ENCODE measurements at places on chromosomes 6 and 20.

GRCh38 chr20:46701057-46701456 is 8.4 kb upstream of the SLC2A10 start:
- DNase-seq: no peak

- DNase-seq: no peak
These were observed 26.1 kb downstream of the SRPK1 start for GRCh38 chr6:35894776-35895175.

DNA sequence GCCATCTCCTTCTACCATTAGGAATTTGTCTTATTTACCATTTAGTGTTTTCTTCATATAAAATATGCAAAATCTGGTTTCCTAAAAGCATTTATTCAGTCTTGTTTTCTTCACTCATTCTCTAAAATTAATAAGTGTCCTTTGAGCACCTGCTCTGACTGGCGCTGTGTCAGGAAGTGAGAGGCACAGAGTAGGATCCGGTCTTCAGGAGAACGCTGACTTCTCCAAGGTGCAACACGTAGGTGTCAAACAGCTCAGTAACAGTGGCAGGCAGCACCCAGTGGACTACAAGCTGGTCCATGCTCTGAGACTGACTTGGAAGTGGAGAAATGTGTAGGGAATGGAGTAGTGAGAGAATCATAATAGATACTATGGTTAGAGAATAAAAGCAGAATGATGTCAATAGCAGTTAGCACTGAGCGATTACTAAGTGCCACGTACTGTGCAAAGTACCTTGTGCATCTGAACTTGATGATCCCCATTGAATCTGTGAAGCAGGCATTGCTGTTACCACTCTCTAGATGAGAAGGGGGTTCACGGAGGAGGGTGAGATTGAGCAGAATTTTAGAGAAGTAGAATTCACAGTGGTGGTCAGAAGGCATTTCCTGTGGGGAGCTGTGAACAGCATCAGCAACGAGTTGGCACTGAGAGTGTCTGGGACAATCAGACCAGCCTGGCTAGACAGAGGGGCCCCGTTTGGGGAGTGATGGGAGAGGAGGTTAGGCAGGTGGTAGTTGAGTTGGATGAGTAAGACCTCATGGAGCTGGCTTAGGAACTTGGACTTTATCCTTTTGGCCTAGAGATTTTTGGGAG is 569.8 kb downstream of the QKI start:
- no peak for DNase-seq

DNA sequence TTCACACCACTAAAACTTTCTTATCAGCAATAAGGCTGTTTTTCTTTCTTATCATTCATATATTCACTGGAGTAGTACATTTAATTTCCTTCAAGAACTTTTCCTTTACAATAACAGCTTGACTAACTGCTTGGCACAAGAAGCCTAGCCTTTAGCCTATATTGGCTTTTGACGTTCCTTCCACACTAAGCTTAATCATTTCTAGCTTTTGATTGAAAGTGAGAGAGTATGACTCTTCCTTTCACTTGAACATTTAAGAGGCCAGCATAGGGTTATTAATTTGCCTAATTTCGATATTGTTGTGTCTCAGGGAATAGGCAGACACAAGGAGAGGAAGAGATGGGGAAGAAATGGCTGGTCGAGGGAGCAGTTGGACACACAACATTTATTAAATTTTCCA is 23.6 kb downstream of the THEMIS start:
- no peak for DNase-seq

DNA sequence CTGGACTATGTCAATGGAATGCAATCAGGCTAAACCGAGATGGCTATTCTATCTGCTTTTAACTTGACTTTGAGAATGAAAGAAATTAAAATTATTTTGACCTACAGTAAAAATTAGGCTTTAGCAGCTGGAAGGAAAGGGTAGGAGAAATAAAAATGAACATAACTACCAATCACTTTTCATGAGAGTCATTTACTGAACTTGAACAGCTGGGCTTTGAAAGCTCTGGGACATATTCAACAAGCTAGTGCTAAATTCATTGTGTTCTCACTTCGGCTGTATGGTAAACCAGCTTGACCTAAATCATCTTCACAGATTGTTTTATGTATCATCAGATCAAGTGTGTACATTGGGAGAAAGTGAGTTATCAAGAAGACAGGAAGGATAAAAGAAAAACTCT is 161.5 kb upstream of the STXBP5 start:
- no peak for DNase-seq

GRCh38 chr20:55375920-55376319 is 629.4 kb downstream of the CBLN4 start:
- DNase-seq: no peak

- DNase-seq: no peak
These were observed 40.6 kb downstream of the GJA10 start for GRCh38 chr6:89934685-89935366.

DNA sequence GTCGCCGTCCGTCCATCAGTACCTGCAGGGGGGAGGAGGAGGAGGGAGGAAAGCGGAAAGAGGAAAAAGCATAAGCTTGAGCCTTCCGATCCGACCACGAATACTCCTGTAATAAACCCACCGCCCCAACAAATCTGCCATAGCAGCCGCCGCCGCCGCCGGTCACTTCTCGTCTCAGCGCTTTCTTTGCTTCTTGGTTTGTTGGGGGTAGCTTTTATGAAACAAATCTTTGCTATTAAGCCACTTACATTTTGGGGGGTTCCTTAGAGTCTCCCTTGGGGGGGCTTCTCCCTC is 277 bp downstream of the ADGRB3 start:
- DNase-seq: no peak

DNA sequence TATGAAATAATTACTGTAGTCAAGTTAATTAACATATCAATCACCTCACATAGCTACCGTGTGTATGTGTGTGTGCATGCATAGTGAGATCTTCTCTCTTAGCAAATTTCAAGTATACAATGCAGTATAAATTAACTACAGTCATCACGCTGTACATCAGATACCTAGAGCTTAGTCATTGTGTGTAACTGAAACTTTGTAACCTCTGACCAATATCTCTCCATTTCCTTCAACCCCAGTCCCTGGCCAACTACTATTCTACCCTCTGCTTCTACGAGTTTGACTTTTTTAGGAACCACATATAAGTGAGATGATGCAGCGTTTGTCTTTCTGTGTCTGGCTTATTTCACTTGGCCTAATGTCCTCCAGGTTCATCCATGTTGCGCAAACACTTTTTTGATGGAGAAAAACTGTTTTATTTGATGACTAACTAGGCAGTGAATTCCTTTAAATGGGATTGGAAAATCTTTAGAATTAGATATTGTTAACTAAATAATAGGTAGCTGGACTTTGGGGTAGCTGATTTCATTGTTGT is 459.5 kb downstream of the DHX35 start:
- DNase-seq: no peak

GRCh38 chr6:159790956-159791598 is 810 bp downstream of the MRPL18 start:
- DNase-seq: no peak

DNA sequence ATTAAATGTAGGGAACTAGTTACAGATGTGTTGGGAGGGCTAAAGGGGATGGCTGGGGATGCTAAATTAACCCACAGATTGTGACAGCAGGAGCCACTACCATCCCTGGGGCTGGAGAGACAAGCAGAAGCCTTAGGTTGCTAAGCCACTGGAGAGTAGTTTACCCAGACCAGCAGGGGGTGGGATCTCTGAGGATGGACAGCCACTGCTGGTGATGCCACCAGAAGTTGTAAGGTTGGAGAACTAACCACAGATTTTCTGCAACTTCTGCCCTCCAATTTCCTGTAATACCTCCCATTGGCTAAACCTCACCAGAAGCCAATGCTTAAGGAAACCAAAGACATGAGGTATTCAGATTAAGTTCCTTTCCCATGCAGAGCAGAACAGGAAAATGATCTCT is 139.6 kb upstream of the NOX3 start:
- no peak for DNase-seq

GRCh38 chr20:653590-654416 is 803 bp upstream of the SRXN1 start:
- DNase-seq: no peak

DNA sequence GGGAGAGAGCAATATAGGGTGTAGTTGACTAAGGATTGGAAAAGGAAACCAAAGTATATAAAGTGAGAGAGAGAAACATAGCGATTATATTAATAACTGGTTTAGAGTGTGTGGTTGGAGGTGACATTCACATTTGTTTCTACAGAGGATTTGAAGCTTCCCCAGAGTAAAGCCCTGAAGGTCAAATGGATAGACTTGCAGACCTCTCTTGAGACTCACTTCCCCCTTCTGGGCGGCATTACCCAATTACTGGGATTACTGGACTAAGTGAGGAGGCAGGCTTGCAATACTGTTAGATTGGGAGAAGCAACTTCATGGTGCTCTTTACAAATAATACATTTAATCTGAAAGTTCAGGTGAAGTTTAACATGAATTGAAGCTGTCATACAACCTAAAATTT is 10.7 kb downstream of the FIG4 start:
- no peak for DNase-seq

Data from hematopoietic multipotent progenitor cell (in vitro differentiated cells).